ENCODE measurements at places on chromosomes 12 and 14.

DNA sequence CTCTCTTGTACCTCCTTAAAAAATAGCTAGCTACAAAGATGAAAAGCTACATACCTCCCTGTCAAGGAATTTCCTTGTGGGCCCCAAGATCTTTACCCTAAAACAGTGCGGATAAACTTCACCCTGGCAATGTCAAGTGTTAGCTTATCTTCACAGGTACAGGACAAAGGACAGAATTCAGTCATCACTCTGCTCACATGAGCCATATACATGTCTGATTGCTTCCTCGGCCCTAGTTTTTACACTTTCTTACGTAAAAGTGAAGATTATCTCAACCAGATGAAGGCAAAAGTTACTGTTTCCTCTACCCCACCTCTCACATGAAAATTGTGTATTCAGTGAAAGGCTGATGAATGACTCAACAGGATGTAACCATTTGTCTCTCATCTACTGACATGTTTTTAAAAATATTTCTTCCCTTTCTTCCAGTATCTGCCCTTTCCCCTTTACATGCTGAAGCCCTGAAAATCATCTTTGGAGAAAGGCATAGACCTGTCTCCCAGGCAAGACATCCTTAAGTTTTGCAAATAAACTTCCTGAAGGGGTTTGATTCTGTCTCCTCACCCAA, 890.1 kb downstream of the GALC start:
- no peak for DNase-seq

- no peak for DNase-seq
Observed at GRCh38 chr14:23640524-23641141, 4.5 kb downstream of the DHRS2 start.

DNA sequence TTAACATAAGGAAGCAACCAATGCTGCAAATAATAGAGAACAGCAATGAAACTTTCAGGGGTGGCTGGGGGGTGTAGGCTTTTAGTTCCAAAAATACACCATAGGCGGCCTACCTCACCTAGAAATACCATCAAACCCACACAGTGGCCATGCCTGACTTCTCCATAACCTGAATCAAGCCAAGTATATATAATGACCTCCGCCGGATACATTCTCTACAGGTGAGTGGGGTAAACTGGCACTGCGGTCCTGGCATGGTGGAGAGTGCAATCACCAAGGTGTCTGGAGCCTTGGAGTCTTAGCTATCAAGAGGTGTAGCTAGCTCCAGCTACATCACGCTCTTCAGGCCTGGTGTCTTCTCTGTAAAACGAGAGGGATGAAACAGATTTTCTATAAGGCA, 1.2 kb downstream of the ZBTB25 start:
- no peak for DNase-seq

DNA sequence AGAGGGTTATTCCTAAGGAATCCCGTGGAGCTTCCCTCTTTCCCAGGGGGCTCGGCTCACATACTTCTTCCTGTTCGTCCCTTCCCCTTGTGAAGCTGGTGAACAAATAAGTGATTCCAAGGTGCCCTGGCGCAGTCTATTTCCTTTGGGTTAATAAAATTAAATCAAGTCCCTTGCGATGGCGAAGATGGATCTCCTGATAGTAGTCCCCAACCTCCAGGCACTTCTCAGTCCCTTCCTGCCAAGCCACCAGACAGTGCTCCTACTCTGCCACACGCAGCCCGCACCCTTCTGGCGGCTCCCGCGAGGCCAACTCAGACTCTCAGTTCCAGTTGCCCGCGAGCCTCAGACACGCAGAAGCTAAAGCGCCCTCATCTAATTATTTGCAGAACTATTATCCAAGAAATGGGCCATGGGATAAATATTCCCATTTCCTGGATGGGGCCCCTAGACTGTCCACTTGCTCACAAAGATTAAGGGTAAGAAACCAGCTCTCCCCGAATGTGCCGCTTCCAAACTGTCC, 2.4 kb upstream of the SIX6 start:
- DNase-seq, result no peak

- peak; percentile 18 for DNase-seq
Observed at GRCh38 chr12:64256166-64256800, 34.2 kb upstream of the KICS2 start.

GRCh38 chr12:1723721-1724120, 32.9 kb downstream of the ADIPOR2 start:
- no peak for DNase-seq

- DNase-seq, result no peak
Observed at GRCh38 chr12:128103152-128103551, 163.8 kb upstream of the TMEM132C start.

GRCh38 chr12:123805173-123805572, 43.1 kb downstream of the DNAH10 start:
- DNase-seq, result no peak

GRCh38 chr12:51815571-51815970, 32.9 kb downstream of the FIGNL2 start:
- DNase-seq, result no peak

GRCh38 chr14:91911474-91912032, 35.9 kb downstream of the FBLN5 start:
- DNase-seq, result peak; percentile 43

DNA sequence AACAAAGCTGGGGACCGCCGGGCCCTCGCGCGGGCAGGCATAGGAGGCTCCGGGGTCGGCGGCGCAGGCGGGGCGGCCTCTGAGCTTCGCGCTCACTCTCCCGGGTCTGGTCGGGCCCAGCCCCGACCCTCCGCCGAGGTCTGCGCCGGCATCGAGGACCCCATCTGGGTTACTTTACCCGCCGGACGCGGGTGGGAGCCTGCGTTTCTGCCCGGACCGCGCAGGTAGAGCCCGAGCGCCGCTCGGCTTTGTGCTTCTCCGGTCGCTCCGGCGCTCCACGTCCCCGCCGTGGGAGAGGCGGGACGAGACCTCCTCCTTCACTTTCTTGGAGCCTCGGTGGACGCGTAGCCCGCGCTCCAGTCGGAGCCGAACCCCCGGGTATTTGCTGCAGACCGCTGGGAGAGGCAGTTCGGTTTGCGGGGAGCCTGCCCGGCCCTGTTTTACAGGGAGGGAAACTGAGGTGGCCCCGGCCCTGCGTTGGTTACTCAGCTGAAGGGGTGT, 63.2 kb downstream of the FBXL14 start:
- no peak for DNase-seq

DNA sequence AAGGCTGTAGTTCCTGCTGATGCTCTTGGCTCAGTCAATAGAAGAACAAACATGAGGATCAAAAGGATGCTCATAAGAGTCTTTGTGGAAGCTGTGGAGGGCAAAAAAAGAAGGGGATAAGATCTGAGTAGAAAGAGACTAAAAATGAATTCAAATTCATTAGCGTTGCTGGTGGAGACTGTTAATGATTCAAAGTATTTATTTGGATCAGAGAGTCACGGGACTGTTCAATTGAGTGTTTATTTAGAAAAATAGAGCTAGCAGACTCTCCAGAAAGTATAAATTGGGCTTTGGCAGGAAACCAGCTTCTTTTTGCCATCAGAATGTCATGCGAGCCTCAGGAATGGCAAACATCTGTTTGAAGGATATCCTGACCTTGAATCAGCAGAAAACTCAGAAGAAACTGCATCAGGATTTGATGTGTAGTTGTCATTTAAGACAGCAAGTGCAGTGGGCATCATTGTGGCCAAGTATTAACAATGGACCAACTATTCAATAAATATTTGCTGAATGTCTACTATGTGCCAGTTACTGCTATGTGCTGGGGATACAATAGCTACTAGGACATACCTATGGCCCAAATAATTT, 126.4 kb downstream of the TBC1D30 start:
- no peak for DNase-seq

- DNase-seq, result no peak
Observed at GRCh38 chr14:73143003-73143402, 6.7 kb downstream of the PSEN1 start.

- DNase-seq, result peak; percentile 36
Observed at GRCh38 chr12:14454098-14454907, 88.8 kb downstream of the ATF7IP start.

DNA sequence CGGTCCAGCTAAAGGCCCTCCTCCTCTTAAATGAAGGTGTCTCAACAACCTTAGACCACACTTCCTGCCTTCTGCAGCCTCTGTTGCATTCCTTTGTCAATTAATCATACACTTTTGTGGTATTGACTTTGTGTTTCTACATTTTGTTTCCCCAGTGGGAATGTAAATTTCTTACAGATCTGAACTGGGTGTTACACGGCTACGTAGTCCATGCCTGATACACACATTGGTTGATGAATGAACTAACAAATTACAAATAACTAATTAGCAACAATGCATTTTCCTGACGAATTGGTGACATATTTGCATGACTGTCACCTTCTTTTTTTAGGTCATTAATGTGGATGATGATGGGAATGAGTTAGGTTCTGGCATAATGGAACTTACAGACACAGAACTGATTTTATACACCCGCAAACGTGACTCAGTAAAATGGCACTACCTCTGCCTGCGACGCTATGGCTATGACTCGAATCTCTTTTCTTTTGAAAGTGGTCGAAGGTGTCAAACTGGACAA, 15.2 kb upstream of the CCT2 start:
- DNase-seq, result no peak
